Progenitor cell of endocrine pancreas (in vitro differentiated cells): ENCODE measurements at places on chromosomes 12 and 14.

DNA sequence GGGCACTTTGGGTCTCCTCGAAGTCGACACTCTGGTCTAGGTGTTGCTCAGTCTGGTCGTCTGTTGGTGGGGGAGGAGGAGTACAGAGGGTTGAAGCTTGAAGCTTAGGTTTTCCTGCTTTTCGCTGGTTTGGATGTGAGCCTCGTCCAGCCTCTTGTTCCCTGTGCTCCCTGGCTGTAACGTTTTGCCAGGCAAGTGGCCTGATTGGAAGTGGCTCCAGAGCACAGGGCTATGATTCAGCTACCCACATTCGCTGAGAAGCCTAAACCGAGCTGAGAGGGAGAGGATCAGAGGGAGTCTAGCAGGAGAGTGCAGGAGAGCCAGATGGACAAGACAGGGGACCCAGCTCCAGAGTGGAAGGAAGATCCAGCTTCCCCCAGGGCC is 6.1 kb downstream of the HOXC10 start:
- DNase-seq, result no peak

DNA sequence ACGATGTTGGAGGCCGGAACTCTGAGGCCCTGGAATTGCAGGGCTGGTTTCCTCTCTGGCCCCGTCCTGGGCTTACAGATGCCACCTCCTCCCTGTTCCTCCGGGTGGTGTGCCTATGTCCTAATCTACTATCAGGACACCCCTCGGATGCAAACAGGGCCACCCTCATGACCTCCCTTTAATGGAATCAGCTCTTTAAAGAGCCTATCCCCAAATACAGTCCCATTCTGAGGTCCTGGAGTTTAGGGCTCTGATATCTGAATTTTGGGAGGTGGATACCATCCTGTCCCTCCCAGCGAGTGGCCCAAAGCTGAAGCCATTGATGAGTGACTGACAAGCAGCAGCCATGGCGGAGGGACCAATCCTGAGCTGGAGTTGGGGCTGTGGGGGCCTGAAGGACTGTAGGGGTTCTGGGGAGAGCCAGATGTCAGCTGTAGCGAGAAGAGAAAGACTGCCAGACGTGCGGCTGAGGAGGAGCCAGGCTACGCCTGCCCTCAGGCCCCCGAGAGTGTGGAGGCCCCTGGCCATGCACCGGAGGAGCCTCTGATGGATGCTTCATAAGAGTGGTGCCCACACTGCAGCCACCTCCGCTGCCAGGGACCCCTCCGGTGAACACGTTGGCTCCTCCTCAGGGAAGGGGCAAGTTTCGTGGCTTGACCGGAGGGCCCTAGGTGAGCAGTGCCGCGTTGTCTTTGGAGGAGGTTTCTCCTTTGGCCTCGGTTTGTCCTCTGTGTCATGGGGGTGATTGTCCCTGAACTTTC is 100.2 kb downstream of the KIF26A start:
- DNase-seq, result no peak

DNA sequence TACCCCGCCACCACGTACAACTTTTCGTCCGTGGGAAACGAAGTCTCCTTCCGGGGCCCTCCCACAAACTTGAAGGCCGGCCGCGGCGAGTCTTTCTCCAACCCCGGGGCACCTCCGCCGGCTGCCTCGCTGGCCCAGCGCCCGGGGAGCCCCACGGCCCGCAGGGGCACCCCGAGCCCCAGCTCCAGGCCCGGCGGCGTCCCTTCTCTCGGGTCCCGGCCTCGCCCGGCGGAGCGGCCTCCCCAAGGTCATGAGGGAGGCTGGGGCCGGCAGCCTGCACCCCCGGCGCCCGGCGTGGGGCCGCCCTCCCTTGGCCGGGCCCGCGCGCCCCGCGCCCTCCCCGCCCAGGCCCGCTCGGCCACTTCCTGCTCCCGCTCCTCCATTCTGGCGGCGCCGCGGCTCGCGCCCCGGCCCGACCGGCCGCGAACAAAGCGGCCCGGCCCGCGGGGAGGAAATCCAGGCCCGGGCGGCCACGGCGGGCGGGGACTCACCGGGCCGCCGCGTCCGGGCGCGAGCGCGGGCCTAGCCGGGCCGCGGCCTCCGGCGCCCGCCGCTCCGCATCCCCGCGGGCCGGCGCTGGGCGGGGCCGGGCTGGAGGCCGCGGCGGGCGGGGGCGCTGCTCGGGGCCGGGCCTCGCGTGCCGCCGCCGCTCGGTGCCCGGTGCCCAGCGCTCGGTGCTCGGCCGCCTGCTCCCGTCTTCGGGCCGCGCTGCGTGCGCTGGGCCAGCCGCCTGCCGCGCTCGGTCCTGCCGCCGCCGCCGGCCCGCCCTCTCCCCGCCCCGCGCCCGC is at the start of gene AKT1:
TSS of gene AKT1 (minus strand) at position 756 of the 788 bp plus-strand sequence. CDS start 3,105 bp downstream, outside the sequence.
- no peak for DNase-seq

- DNase-seq, result no peak
Observed at GRCh38 chr14:32914391-32914790, 24.3 kb upstream of the NPAS3 start.

GRCh38 chr12:52296572-52297215 is 5.4 kb upstream of the KRT81 start:
- no peak for DNase-seq

DNA sequence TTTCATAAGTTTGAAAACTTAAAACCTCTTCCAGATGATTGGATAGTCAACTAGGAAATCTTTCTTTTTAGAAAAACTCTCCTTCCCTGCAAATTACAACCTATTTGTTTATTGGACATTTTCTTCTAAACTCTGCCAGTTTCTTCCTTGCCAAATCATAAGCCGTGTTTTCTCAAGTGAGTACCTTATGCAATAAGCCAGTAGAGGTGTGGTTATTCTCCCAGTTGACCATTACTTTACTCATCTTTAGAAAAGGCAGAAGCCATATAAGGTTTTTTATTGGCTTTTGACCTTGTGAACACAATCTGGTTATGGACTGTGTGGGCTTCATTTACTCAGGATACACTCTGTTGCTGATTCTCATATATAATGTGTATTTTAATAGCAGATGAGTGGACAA is 14.6 kb downstream of the ACTR6 start:
- no peak for DNase-seq

DNA sequence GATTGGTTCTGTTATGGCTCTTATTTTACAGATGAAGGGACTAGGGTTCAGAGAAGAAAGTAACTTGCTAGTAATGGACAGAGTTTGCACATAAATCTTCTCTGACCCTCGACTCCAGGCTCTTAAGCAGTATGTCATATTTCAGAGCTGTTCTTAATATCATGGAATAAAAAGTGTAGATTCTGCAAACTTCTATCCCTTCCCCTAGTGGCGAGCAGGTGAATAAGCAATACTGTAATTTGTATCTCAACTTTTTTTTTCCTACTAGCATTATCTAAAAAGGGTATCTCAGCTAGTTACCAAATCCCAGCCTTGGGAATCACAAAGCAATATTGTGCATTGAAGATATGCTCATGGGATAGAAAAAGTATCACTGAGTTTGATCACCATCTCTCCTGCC is 83.2 kb downstream of the ANO4 start:
- DNase-seq, result no peak

- DNase-seq, result no peak
Observed at GRCh38 chr12:131929581-131930456, 743 bp downstream of the PUS1 start.
